ENCODE measurements at places on chromosomes 3 and 15.

DNA sequence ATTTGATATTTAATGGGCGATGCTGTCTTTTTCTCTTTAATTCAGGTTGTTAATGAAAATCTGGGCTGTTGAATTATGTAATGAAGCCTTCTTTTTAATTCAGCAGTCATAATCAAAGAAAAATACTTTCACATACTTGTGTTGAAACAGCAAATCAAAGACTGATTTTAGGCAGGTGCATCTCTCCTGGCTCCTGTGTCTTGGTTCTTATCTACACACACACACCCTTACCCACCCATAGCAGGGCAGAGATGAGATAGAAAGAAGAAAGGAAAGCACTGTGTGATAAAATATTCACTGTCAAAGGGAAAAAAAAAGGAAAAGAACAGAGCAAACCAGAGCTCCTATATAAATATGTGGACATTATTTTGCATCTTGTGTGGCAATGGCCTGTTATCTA, 130.6 kb upstream of the CGNL1 start:
- DNase-seq: no peak

GRCh38 chr15:72940229-72940622, 112.0 kb upstream of the NEO1 start:
- DNase-seq: no peak

GRCh38 chr3:171838218-171838720, 4.9 kb upstream of the TMEM212 start:
- no peak for DNase-seq

- DNase-seq: no peak
These were observed 15.3 kb upstream of the CACNA1D start for GRCh38 chr3:53478921-53479664.

DNA sequence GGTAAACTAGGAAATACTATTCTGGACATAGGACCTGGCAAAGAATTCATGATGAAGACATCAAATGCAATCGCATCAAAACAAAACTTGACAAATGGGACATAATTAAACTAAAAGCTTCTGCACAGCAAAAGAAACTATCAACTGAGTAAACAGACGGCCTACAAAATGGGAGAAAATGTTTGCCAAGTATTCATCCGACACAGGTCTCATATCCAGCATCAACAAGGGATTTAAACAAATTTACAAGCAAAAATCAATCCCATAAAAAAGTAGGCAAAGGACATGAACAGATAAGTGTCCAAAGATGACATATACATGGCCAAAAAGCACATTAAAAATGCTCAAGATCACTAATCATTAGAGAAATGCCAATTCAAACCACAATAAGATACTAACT, 1088.9 kb downstream of the NAALADL2 start:
- no peak for DNase-seq

DNA sequence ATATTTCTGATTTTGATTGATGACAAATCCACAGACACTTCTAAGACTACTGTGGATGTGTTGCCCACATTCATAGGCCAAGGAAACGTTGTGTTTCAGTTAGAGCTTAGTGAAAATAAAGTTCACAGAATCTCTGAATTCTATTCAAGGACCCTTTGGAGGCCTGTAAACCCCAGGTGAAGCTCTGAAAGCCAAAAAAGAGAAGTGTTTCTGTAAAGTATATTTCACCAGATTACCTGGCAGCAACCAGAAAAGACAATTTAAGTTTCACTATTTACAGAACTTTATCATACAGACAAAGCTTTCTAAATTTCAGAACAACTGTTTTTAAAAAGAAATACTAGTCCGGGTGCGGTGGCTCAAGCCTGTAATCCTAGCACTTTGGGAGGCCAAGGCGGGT, 2.6 kb downstream of the CLPX start:
- DNase-seq: no peak

Measured in activated CD8-positive, alpha-beta memory T cell treated with anti-CD3 and anti-CD28 coated beads for 1 hour (primary cell).